Vagina (tissue), 2 donors: ENCODE measurements at places on chromosomes 3 and 15.

DNA sequence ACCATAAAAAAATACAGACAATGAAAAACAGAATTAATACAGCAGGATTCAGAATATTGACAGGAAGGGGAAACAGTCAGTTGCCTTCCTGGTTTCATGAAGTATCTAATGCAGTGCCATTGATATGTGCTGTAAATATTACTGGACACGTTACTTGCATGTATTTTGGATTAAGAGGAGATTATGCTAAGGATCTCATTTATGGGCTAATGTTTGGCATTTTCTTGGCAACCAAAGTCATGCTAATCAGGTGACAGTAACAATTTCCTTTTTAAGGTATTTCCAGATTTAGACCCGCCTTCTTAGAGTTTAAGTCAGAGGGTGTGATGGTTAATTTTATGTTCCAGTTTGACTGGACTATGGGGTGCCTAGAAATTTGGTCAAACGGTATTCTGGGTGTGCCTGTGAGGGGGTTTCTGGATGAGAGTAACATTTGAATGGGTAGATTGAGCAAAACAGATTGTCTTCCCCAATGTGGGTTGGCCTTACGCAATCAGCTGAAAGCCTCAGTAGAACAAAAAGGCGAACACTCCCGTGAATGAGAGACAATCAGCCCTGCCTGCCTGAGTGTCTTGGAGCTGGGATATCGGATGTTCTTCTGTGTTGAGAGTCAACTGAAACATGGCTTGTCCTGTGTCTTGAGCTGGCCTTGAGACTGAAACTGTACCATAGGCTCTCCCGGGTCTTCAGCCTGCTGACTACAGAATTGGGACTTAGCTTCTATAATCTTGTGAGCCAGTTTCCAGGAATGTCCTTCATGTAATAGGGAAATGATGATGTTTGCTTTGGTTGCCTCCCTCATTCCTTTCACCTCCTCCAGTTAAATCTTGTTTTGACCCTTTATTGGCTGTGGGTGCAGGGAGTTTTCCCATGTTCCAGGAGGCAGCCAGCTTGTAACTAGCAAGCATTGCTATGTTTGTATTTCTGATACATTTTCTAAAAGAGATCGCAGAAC, 10.5 kb downstream of the SQOR start:
- no peak overlapping the region for H3K4me3 ChIP-seq
- DNase-seq, result no peak
- peaks cover 66% of the 10 kb centered on the region for H3K4me1 ChIP-seq
- H3K36me3 ChIP-seq, result no peaks in the 10 kb centered on the region
- no peaks in the 10 kb centered on the region for H3K27me3 ChIP-seq

GRCh38 chr3:62928256-62928655, 53.0 kb upstream of the CADPS start:
- H3K36me3 ChIP-seq, result no peaks in the 10 kb centered on the region
- H3K27me3 ChIP-seq, result no peaks in the 10 kb centered on the region
- no peak for DNase-seq
- H3K4me1 ChIP-seq, result no peaks in the 10 kb centered on the region
- no peak overlapping the region for H3K27ac ChIP-seq

GRCh38 chr3:71121429-71122167, 461.9 kb downstream of the FOXP1 start:
- peaks cover 29% of the 10 kb centered on the region for H3K4me1 ChIP-seq
- DNase-seq, result no peak
- no peak overlapping the region for H3K27ac ChIP-seq
- no peak overlapping the region for H3K4me3 ChIP-seq

DNA sequence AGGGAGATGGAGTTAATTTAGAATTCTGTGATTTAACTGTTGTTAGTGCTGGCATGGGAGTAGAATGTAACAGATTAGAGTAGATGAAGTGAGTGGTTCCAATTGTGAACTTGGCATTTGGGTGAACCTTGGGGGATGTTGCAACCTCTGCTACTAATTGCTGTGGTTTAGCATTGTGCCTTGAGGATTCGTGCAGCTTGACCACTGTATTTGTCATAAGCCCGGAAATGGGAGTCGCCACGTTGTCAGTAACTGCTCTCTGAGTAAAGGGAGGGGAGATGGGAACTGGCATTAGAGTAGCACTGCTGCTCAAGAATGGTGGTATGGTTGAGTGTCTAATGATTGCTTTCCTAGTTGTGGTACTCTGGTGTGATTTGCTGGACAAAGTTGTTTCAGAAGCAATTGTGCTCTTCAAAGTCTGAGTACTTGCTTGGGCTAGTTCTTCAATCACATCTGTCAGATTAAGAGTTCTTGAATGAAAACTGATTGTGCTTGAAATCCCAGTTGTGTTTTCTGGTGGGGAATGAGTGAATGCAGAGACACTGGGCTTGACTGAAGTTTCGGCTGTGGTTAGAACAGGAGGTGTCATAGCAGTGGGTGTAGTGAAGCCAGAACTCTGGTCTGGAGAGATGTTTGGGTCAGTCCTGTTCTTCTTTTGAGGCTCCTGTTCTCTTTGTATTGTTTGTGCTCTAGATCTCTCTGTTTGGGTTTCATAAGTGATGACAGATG, 15.4 kb downstream of the IGSF10 start:
- no peaks in the 10 kb centered on the region for H3K27me3 ChIP-seq
- H3K4me1 ChIP-seq, result no peaks in the 10 kb centered on the region
- H3K27ac ChIP-seq, result no peak overlapping the region
- H3K36me3 ChIP-seq, result no peaks in the 10 kb centered on the region
- no peak overlapping the region for H3K4me3 ChIP-seq

- peaks cover 3% of the 10 kb centered on the region for H3K4me1 ChIP-seq
- no peak overlapping the region for H3K27ac ChIP-seq
- no peaks in the 10 kb centered on the region for H3K36me3 ChIP-seq
- no peak for DNase-seq
- H3K27me3 ChIP-seq, result no peaks in the 10 kb centered on the region
Measured at GRCh38 chr3:16935781-16936180, 51.0 kb downstream of the PLCL2 start.

DNA sequence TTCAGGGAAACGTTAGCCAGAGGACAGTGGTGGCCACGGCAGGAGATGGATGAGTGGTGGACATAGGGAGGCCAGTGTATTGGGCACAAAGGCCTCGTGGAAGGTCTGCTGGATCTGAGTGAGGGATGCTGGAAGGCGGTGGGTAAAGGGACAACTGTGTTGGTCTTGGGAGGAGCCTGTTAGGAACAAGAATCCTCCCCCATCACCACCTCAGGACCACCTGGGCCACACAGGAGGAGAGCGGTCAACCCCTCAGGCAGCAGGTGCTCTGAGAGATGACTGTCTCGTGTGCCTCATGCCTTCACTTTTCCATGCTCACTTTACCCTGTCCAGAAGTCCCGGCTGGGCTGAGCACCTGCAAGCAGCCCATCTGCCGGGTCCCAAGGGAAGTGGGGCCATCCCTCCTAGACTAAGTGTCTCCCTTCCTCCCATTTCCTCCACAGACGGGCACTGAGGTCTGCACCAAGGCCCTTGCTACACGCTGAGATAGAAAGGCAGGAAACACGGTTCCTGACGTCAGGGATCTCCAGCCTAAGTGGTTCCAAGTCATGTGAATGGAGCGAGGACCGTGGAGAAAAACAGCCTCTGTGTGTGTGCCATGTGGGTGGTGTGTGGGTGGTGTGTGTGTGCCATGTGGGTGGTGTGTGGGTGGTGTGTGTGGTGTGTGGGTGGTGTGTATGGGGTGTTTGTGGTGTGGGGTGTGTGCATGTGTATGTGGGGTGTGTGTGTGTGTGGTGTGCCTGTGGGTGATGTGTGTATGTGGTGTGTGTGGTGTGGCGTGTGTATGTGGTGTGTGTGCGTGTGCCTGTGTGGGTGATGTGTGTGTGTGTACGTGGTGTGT, 47.8 kb upstream of the CTSH start:
- H3K27me3 ChIP-seq, result no peaks in the 10 kb centered on the region
- no peak overlapping the region for H3K4me3 ChIP-seq
- DNase-seq, result no peak
- H3K4me1 ChIP-seq, result peaks cover 34% of the 10 kb centered on the region
- H3K27ac ChIP-seq, result peak overlapping the region; percentile 88
- no peaks in the 10 kb centered on the region for H3K36me3 ChIP-seq

DNA sequence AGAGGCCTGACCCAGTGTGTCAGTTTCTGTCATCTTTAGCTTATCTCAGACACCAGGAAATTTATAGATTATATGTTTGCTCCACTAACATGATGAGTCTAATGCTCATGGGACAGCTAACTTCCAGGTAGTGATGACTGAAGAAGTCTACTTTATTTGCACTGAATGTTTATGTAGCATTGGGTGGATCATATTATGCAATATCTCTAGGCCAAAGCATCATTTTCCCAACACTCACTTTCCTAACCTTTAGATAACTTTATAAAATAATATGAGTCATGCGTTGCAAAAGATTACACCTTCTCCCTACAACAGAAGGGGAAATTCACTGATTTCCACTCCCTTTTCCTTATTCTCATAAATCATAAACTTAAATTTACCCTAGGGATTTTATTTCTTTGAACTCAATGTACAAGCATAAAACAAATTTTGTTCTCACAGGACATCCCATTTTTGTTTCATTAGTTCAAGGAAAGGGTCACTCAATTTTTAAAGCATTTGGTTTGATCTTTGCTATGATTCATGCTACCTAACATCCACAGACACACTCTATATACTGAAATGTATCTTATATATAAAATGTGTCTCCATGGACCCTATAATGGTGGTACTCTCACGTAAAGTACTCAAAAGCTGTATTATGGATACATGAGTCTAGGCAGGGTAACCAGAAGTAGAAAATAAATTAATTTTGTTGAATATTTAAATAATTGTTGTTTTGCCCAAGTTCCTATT, 225.2 kb downstream of the WDR72 start:
- no peak overlapping the region for H3K4me3 ChIP-seq
- H3K27me3 ChIP-seq, result no peaks in the 10 kb centered on the region
- H3K27ac ChIP-seq, result no peak overlapping the region
- DNase-seq, result no peak
- H3K4me1 ChIP-seq, result no peaks in the 10 kb centered on the region
